ENCODE measurements at places on chromosomes 11 and 22.

DNA sequence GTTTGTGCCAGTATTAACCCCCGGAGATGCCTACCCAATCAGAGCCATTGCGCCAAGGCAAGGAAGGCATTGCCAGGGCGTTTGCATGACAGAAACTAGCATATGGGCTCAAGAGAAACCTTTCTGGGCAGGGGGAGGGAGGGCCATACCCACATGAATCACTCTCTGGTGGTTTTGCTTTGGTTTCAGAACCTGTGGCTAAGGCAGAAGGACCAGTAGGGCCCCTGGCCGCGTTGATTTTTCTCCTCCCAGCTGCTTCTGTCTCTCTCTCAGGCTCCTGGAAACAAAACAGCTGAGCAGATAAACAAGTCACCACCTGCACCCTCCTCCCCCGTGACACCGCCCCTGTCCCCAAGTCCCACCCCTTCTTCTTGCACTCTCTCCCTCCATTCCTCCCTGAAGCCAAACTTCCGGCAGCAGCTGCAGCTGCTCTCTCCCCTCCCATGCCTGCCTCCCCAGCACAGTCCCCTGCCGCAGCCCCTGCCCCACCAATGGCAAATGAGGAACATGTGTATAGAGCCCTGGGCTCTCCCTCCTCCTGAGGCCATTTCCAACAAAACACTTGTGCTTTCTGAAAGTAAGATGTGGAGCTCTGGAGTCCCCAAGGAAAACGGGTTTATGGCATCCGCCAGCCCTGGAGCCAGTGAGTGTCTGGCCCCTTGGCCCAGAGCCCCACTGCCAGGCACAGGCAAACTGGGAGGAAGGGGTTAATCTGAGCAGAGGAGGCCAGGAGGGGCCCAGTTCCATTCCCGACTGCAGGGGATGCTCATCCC is 39.0 kb upstream of the ADA2 start:
- DNase-seq: peak; percentile 38

- peak; percentile 86 for DNase-seq
Measured at GRCh38 chr11:124746621-124747243, 5.3 kb downstream of the VSIG2 start.

- DNase-seq: no peak
Measured at GRCh38 chr11:66032957-66033735, 6.9 kb upstream of the CATSPER1 start.

DNA sequence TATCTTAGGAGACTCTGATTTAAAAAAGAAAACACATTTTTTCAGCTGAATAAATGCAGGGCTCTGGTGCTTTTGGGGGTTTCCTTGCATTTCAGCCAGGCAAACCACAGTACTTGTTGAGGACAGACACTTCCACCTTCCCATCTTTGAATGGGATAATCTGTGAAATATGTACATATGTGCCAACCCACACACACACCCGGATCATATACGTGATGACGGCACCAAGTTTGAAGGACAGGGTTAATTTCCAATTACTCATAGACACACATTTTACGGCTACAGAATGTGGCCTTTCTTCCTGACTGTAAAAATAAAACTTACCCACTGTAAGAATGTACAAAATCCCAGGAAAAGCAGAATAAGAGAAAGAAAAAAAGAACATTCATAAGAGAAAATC is 104.4 kb downstream of the MPPED2 start:
- DNase-seq: no peak

DNA sequence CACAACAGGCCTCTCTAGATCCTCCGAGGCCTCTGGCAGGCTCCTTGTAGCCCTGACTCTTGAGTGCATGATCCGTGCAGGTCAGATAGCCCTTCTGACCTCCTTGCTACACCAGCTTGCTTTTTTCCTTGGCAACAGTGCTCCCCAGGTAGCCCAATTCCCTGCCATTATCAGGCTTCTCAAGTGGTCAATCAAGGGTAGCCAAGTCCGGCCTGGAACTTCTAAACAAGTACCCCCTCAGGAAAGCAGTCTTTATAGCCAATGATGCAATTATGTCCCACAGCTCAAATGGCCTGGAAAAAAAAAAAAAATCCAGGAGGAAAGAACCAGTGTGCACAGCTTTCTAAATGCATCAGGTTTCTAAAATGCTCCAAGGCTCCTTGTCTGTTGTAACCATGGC is 59.8 kb downstream of the TENM4 start:
- no peak for DNase-seq

- DNase-seq: peak; percentile 78
Measured at GRCh38 chr22:36028646-36029405, at the start of gene RBFOX2. TSS of gene RBFOX2 (minus strand) at chr22:36028824. CDS start at chr22:36028425, 399 bp downstream.

GRCh38 chr22:21991774-21992173 is 9.2 kb upstream of the TOP3B start:
- DNase-seq: no peak

GRCh38 chr11:92246630-92247029 is 22.0 kb downstream of the FAT3 start:
- no peak for DNase-seq

DNA sequence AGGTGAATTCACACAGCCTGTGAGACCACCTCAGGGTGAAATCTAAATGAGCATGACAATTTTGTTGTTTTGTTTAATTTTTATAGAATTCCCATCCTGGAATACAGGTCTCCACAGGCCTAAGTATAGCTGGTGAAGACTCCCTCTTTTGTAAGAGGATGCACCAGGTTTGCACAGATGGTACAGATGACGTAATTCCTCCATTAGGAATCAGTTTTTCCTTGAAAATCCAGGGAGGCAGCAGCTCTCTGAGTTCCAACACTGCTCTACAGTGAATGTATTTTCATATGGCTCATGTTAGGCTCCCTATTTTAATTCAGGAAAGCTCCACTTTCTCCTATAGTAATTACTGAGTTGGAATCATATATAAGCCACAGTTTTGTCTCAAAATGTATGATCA is 47.2 kb downstream of the USP28 start:
- DNase-seq: no peak

- no peak for DNase-seq
Measured at GRCh38 chr22:43995798-43996169, 28.3 kb upstream of the PARVB start.

DNA sequence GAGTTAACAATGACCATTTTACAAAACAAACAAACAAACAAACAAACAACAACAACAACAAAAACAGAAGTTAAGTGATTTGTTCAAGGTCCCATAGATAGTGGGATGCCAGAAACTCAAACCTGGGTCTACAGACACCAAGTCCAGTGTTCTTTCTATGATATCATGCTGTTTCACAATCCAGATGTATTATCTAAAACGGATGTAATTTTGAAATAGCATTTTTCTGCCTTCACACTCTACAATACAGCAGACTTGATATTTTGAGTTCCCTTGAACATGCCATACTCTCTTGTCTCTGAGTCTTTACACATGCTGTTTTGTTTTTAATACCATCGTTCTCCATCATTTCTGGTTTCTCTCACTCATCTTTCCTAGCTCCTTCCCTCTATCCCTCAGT is 104.5 kb downstream of the RELT start:
- peak; percentile 62 for DNase-seq

DNA sequence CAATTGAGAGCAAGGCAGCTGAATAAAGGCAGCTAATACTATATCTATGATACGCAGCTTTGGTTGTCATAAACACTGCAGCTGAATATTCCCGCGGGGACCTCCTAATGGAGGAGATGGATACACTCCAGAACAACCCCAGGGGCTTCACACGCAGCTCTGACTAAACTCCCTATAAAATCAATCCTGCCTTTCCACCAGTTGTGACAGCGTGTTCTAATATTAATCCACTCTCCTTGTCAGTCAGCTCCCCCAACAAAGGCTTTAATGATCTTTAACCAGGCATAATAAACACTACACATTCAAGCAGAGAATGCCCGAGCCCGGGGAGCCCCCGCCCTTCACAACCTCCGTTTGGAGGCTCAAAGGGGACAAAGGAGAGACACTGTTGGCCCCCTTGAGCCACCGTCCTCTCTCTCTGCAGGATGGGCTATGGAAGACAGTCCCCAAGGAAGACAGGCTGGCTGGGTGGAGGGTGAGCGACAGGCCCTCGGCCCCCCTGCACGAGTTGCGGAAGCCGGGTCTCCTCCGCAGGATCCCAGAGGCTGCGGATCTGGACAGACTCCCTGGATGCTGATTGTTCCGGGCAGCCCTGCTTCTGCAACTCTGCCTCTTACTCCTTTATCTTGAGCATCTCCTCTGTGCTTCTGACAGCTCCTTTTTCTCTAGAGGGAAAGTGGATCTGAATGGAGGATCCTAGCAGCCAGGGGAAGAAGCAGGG is 565.2 kb downstream of the BUD13 start:
- no peak for DNase-seq

DNA sequence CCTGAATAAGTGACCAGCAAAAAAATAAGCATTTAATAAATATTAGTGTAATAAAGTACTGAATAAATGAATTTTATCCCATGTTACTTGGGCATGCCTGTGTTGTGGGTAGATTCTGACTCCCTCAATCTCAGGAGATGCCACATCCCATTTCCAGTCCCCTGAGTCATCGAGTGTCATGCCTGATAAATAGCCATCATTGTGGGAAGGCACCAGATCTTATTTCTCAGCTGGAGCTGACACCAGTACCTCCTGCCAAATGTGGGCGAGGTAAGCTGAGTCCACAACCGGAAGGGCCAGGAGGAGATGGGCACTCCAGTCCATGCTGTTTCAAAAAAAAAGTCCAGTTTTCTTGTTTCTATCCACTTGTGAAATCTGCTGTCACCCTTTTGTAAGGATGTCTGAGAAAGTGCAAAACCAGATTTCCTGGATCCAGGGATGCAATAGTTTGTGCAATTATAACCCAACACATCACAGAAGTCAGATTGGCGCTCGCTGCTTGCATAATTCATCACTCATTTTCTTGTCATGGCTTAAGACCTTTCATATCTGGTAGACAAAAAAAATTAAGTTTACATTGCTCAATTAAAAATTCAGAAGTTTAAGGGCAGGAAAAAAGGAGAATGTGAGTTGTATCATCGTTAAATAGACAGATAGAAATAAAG is 311.6 kb downstream of the MIAT start:
- DNase-seq: no peak

DNA sequence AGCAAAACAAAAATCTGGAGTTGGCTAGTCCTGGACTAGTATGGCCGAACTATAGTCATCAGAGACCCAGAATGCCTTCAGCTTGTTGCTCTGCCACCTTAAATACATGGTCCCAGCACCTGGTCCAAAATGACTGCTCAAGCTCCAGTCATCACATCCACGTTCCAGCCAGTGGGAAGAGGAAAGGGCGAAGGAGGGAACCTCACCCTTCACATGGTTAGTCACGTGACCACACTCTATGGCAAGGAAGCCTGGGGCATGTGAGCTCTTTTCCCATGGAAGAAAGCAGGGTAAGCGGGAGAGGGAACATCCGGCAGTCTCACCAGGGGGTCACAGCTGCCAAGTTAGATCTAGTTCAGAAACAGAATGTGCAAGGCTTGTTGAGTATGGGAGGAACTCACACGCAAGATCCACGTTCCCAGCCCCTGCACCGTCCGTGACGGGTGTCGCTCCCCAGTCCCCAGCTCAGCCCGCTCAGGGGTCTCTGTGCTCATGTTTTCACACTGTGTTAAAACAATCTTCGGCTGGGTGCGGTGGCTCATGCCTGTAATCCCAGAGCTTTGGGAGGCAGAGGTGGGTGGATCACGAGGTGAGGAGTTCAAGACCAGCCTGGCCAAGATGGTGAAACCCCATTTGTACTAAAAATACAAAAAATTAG is 1.9 kb upstream of the ANO9 start:
- no peak for DNase-seq

DNA sequence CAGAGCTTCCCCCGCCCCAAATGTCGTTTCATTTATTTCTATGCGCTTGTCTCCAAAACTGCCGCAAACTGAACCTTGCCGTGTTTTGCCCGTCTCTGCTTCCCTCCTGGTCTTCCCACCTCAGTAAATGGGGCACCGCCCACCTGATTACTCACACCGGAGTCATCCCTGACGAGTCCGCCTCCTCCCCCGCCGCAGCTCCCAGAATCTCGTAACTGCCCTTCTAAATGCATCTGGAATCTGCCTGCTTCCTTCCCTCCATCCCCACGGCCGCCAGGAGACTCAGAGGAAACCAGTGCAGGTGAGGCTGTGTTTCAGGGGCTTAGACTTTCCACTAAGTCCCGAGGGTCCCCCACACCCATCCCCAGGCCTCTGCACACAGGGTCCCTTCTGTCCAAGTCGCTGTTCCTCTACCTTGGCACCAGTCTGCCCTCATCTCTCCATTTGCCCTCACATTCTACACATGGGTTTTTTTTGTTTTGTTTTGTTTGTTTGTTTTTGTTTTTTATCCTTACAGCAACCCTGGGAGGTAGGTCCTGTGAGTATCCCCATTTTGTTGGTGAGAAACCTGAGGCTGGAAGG is 62.6 kb upstream of the PHF21B start:
- DNase-seq: no peak

DNA sequence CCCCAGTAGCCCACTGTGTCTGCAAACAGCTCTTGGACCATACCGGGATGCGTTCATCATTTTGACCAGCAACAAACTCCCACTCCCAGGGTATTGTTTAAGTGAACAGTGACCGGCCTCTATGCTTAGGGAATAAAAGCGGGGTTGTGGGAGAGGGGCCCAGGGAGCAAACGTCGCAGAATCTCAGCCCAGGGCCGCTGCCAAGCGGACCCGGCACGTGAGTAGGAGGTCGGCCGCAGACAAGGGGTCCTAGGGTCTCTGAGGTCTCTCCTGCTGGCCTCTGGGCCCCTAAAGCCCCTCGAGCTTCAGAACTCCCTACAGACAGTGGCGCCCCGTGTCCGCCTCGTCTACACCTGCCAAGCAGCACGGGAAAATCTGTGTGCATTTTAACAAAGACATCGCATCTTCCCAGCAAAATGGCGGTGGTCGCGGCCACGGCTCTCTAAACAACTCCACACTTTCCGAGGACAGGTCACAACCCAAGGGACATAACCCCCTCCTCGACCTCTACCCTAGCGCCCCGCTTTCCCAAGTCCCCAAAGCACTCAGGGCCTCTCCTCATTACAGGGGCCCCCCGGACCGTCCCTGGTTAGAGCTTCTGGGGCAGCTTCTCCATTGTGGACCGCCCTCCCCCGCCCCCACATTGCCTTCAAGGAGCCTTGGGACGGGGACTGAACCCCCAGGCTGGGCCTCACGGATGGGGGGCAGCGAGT is 3.9 kb upstream of the GCAT start:
- no peak for DNase-seq

DNA sequence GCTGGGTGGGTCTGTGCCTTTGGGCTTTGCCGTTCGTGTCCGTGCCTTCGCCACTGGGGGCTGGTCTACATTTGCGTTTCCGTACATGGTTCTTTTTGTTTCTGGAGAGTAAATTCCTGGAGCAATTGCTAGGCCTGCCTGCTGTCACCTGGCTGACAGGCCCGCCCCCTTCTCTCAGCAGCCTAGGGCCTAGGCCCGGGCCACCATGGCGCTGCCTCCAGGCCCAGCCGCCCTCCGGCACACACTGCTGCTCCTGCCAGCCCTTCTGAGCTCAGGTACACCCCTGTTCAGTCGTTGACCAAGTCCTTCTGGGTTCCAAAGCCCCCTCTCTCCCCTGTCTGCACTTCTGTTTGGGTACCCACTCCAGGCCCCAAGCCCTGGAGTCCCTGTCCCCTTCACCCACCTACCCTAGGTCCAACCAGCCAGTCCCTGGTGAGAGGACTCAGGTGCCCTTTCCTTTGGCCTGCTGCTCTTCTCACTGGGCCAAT is 649 bp downstream of the TMEM25 start:
- no peak for DNase-seq

- DNase-seq: no peak
Measured at GRCh38 chr11:46248289-46249102, 29.0 kb upstream of the CREB3L1 start.
